NCI-H1694 treated with DMSO at 0.1 percent for 48 hours (cell line): ENCODE measurements at places on chromosomes 16 and 17.
A peak's percentile ranks its signal among the peaks of the same experiment; 100 is the strongest.

DNA sequence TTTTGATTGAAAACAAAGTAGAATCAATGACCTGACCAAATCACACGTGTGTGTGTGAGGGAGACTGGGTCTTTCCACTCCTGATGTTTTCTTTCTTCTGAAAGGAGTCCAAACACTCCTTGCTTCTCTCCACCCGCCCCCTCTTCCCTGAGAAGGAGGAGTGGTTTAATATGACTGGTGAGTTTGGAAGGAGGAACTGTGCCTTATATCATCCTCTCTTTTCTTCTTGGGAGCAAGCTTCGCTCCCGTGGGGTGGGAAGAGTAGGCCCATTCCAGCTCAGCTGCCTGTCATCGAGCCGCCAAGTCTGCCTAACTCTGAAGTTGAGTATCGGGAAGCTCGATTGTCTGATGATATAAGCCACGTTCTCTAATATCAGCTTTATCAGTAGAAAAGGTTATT is 96.5 kb downstream of the YPEL2 start:
- DNase-seq, result no peak

DNA sequence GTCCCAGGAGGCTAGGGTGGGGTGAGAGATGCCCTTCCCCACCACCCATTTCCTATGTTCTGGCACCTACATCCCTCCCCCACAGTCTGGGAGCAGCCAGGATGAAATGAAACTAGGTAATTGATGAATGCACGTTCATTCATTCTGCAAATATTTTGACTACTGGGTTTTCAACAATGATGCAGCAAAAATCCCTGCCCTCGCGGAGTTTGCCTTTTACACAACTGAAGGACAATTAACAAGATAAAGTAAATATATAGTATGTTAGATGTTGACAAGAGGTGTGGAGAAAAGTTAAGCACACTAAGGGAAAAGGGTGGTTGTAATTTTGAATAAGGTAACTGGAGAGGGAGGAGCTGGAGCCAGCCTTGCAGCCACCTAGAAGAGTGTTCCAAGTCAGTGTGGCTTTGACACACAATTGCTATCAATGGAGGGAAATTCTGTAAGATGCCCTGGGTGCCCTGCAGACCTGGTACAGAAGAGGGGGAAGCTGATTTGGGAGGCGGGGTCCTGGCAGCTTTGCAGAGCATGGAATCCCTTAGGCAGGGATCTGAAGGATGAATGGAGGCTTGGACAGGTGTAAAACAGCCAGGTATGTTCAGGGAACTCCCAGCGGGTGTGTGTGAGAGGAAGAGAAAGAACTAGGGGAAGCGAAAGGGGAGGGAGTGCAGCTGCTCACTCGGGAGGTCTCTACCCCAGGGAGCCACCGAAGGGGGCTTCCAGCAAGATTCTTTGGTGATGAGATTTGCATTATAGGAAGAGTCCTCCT is 2.5 kb downstream of the TMEM92 start:
- no peak for DNase-seq

GRCh38 chr17:51507444-51507843 is 247.1 kb downstream of the UTP18 start:
- DNase-seq, result peak; percentile 27

- no peak for DNase-seq
Observed at GRCh38 chr16:80989801-80990200, 16.9 kb downstream of the CMC2 start.

- no peak for DNase-seq
Observed at GRCh38 chr17:15782866-15783265, 50.8 kb downstream of the TBC1D26 start.
